ENCODE measurements at places on chromosomes 3 and 15. TPM values are rescaled to one million over a fixed set of nuclear protein-coding genes. Genes with fewer than 3 reads are reported as not detected.
A peak's percentile ranks its signal among the peaks of the same experiment; 100 is the strongest.

The KCNMB3 gene
- 4.9 TPM for total RNA-seq

The LRRC57 gene
- total RNA-seq: 30.9 TPM

The GOLGA6B gene
- total RNA-seq: 0.11 TPM

DNA sequence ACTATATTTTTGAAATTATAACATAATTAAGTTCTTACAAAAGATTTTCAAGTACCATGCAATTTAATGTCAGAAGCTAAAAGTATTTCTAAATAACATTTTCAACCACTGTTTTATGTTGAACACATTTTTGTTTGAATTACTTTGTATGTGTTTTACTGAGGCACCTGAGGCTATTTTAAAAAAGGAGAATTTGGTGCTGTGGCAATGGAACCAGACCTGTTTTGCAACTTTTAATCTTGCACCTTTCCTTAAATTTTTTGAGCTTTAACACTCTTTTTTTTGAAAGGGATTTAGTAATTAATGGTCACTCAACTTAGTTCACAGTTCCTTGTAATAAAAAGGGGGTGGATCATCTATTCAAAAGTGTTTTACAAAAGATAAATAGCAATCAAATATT lies 561.6 kb downstream of the ZBBX start:
- H3K27me3 ChIP-seq: no peaks in the 10 kb centered on the region
- H3K27ac ChIP-seq: no peak overlapping the region
- H3K4me3 ChIP-seq: no peak overlapping the region
- no peak for DNase-seq
- H3K36me3 ChIP-seq: no peaks in the 10 kb centered on the region
- no peaks in the 10 kb centered on the region for H3K4me1 ChIP-seq

GRCh38 chr3:174132421-174133042 lies 726.6 kb upstream of the NAALADL2 start:
- H3K27me3 ChIP-seq: no peaks in the 10 kb centered on the region
- DNase-seq: no peak
- no peak overlapping the region for H3K4me3 ChIP-seq
- no peaks in the 10 kb centered on the region for H3K36me3 ChIP-seq
- no peaks in the 10 kb centered on the region for H3K4me1 ChIP-seq

- no peak overlapping the region for H3K4me3 ChIP-seq
- no peaks in the 10 kb centered on the region for H3K36me3 ChIP-seq
- no peaks in the 10 kb centered on the region for H3K4me1 ChIP-seq
- DNase-seq: no peak
- H3K27me3 ChIP-seq: no peaks in the 10 kb centered on the region
- H3K27ac ChIP-seq: no peak overlapping the region
These were observed 5.1 kb downstream of the ABHD5 start for GRCh38 chr3:43695863-43696262.

DNA sequence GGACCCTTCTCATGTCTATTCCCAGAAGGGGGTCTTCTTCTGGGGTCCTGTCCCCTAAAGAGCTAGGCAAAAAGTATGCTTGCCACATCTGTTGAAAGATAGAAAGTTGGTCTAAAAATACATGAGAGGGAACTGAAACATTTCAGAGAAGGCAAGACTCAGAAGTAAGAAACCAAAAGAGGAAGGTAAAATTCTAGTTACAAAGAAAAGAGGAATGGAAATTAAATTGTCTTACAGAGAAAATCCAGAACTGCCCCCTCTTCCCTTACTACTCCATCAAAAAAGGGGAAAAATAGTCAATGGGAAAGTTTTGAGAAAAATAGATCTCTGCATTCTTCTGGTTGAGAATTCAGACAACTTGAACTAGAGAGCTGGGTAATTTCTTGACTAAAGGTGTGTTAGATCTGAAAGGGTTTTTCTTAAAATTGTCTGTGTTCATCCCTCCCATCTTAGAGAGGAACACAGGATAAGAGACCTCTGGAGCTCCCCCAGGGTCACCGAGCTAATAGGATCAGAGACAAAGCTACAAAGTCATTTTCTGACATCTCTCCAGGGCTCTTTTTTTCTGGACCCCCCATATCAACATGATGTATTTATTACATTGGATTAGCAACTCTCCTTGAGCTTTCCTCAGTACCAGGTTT lies 32.3 kb upstream of the CCR2 start:
- no peaks in the 10 kb centered on the region for H3K4me1 ChIP-seq
- no peaks in the 10 kb centered on the region for H3K27me3 ChIP-seq
- H3K36me3 ChIP-seq: no peaks in the 10 kb centered on the region
- DNase-seq: no peak
- H3K27ac ChIP-seq: no peak overlapping the region

- peaks cover 21% of the 10 kb centered on the region for H3K4me1 ChIP-seq
- no peak overlapping the region for H3K4me3 ChIP-seq
- no peak for DNase-seq
- H3K27me3 ChIP-seq: no peaks in the 10 kb centered on the region
- no peaks in the 10 kb centered on the region for H3K36me3 ChIP-seq
These were observed 183.7 kb downstream of the TLE3 start for GRCh38 chr15:69914040-69914439.

GRCh38 chr15:65856821-65857455 lies 12.4 kb upstream of the RAB11A start:
- H3K4me1 ChIP-seq: no peaks in the 10 kb centered on the region
- no peaks in the 10 kb centered on the region for H3K36me3 ChIP-seq
- peak; percentile 25 for DNase-seq
- H3K27me3 ChIP-seq: no peaks in the 10 kb centered on the region

- H3K4me1 ChIP-seq: no peaks in the 10 kb centered on the region
- peak overlapping the region; percentile 57 for H3K4me3 ChIP-seq
- no peaks in the 10 kb centered on the region for H3K27me3 ChIP-seq
- H3K36me3 ChIP-seq: no peaks in the 10 kb centered on the region
These were observed 154.4 kb downstream of the TUSC7 start for GRCh38 chr3:116863822-116864589.

- H3K27ac ChIP-seq: no peak overlapping the region
- no peaks in the 10 kb centered on the region for H3K4me1 ChIP-seq
- no peaks in the 10 kb centered on the region for H3K27me3 ChIP-seq
- no peaks in the 10 kb centered on the region for H3K36me3 ChIP-seq
These were observed 41.4 kb downstream of the CD200 start for GRCh38 chr3:112374333-112374734.

GRCh38 chr15:94231723-94232468 lies 535 bp downstream of the MCTP2 start:
- peak overlapping the region; percentile 38 for H3K4me3 ChIP-seq
- DNase-seq: no peak
- H3K27me3 ChIP-seq: peaks cover 37% of the 10 kb centered on the region
- no peak overlapping the region for H3K27ac ChIP-seq

DNA sequence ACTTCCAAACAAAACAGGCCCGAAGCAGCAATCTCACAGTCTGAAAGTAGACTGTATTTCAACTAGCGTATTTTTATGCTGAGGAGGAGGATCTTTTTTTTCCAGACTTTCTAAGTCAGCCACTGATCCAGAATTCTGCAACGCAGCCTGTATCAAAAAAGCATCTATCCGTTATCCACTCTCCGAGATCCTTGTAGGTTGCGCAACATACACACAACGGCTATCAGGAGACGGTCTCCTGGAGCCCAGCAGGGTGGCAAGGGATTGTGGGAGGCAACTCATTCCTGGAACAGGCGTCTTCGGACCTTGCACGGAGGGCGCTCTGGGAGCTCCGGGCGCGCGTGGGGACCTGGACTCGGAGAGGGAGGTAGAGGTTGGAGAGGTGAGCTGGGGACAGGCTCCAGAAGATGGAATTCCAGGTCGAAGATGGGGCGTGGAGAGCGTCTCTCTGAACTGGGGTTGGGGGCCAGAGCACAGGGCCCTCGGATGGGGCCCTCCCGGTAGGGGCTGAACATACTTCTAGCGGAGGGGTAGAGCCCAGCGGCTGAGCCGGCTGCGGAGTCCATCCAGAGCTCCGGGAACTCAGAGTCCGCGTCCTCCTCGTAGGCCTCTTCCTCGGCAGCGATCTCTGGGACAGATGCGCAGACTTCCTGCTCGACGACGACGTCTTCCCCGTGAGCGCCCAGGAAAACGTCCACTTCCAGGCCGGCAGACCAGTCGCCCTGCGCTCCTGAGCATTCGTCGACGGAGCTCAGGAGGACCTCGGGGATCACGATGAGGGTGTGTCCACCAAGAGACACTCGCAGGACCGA lies 932 bp downstream of the PRR23C start:
- no peak overlapping the region for H3K4me3 ChIP-seq
- no peak for DNase-seq
- H3K36me3 ChIP-seq: no peaks in the 10 kb centered on the region
- H3K27me3 ChIP-seq: no peaks in the 10 kb centered on the region
- H3K27ac ChIP-seq: no peak overlapping the region
- no peaks in the 10 kb centered on the region for H3K4me1 ChIP-seq

DNA sequence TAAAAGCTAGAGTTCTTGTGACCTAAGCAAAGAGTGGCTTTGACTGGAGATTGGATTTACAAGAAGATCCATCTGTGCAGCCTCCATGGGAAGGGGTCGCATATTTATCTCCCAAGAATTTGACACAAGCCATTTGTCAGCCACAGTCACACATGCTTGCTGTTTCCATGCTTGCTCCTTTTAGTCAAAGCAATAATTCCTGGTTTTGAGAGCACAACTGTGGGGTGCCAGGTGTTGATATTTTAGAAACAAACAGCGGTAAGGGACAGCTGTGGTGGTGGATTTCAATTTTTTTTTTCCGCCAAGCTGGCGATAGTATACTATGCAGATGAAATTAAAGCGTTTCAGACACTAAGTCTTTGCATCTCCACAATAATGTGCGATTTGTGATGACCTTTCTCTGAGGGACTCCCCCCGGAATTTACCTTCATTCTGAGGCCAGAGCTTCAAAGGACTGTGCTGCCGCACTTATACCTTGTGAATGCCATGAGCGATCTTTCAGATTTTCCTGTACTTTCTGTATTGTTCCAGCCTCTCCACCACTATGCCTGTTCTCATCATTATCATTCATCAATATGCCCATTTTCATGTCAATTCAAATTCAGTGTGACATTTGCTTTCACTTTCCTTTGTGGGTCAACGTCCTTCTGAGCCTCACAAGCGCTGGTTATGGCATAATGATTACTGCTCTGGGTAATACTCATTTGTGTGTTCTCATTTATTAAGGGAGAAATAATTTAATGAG lies 108.2 kb upstream of the KBTBD8 start:
- DNase-seq: no peak
- no peak overlapping the region for H3K4me3 ChIP-seq
- H3K36me3 ChIP-seq: no peaks in the 10 kb centered on the region

DNA sequence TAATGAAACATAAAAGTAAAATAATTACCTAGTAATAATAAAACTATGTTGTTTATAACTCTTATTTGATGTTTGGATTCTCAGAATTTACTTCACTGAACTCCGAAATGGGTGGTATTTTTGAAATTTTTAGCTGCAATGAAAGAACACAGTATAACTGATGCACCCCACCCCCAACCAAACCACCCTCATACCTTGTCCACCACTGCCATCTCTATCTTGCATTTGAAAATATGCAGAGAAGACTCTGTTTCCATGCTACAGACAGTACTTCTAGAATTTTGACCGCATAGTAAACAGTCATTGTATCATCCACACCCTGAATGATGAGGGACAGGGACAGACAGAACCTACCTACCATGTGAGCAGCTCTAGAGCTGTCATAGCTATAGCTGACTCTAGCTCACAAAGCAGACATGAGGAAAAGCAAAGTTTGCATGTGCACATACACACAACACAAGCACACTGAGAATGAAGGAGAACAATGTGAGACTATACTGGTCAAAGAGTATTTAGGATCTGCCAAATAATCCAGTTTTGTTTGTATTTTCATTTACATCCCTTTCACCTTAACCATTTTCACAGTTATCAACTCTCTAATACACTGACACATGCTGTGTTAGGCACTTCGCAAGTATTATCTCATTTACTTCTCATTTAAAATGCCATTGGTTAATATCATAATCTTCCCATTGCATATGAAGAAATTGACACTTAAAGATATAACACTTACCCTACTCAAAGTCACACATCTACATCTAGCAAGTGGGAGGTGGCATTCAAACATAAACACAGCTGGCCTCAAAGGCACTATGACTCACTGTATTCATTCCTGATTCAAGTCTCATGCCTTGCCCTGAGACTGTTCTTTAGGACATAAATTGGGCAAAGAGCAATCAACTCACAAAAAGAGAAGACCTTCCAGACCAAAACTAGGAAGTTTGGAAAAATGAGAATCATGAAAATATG lies 1014.7 kb upstream of the CFAP20DC start:
- H3K4me1 ChIP-seq: no peaks in the 10 kb centered on the region
- H3K36me3 ChIP-seq: no peaks in the 10 kb centered on the region
- H3K27me3 ChIP-seq: no peaks in the 10 kb centered on the region
- no peak overlapping the region for H3K27ac ChIP-seq

- H3K27me3 ChIP-seq: no peaks in the 10 kb centered on the region
- no peak overlapping the region for H3K27ac ChIP-seq
- H3K4me3 ChIP-seq: no peak overlapping the region
- no peaks in the 10 kb centered on the region for H3K36me3 ChIP-seq
These were observed 357.0 kb upstream of the ICE2 start for GRCh38 chr15:60835974-60836373.

- no peak overlapping the region for H3K27ac ChIP-seq
- no peak for DNase-seq
- no peaks in the 10 kb centered on the region for H3K4me1 ChIP-seq
- no peaks in the 10 kb centered on the region for H3K27me3 ChIP-seq
These were observed 7.5 kb downstream of the TMEM40 start for GRCh38 chr3:12751571-12751970.

DNA sequence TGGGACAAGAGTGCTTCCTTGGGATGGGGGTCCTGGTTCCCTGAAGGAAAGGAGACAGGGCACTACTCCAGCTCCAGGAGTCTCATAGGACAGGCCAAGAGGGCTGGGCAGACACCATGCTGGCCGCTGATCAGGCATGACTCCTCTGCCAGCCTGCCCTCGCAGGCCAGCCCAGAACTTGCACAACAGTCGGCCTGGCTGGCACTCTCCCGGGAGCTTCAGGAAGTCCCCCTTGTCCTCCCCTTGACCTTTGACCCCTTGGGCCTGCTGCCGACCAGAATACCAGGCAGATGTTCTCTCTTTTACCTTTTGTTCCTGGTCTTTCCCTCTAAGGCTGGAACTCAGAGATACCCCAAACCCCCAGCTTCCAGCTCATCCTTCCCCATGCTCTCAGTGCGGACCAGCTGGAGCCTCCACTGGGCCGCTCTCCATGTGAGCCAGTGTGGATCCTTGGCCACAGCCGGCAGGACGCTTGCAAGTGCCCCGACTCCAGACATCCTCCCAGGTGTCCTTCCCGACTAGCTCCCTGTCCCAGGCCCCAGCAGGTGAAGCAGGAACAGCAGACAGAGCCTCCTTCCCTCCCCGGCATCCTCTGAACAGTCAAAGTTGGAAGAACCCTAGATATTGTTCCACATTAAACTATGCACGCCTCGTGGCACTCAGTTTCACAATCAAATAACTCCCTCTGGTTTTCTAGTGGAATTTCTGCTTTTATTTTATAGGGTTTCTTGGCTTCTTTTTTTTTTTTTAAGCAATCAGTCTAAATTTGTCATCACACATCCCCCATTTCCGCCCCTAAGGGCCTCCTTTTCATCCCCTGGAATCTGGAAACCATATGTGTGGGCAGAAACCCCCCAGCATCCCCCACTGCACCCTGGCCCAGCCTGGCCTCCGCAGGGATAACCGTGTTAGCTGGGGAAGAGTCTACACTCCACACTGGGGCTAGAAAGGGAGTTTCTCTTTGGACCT lies 15.7 kb downstream of the VPS18 start:
- H3K36me3 ChIP-seq: peaks cover 17% of the 10 kb centered on the region
- no peaks in the 10 kb centered on the region for H3K27me3 ChIP-seq

All from spinal cord (tissue), 10 donors.